Spleen (tissue), 13 donors: ENCODE measurements at places on chromosomes 6 and 20. TPM values are rescaled to one million over a fixed set of nuclear protein-coding genes. Genes with fewer than 3 reads are reported as not detected.

SDC4 gene
- 27.2 TPM for total RNA-seq

FAM120B gene
- total RNA-seq = 41.2 TPM

TCP11 gene
- not detected for total RNA-seq

MEI4 gene
- total RNA-seq = not detected

TMEM244 gene
- not detected for total RNA-seq

CCM2L gene
- 131 TPM for total RNA-seq

EMILIN3 gene
- not detected for total RNA-seq

SF3B5 gene
- 80.1 TPM for total RNA-seq

COL9A3 gene
- 1.8 TPM for total RNA-seq

FOXF2 gene
- total RNA-seq = not detected

SMIM28 gene
- not detected for total RNA-seq

ARMH2 gene
- total RNA-seq = not detected

BTNL2 gene
- total RNA-seq = not detected

RAET1L gene
- total RNA-seq = not detected

AGER gene
- 21.3 TPM for total RNA-seq

TRIM38 gene
- total RNA-seq = 26.4 TPM

NKX2-2 gene
- total RNA-seq = not detected

NFKBIL1 gene
- 11.0 TPM for total RNA-seq

HLA-DRB1 gene
- 159 TPM for total RNA-seq

SLC32A1 gene
- total RNA-seq = not detected
